ENCODE measurements at places on chromosomes 5 and 9.
A peak's percentile ranks its signal among the peaks of the same experiment; 100 is the strongest.

DNA sequence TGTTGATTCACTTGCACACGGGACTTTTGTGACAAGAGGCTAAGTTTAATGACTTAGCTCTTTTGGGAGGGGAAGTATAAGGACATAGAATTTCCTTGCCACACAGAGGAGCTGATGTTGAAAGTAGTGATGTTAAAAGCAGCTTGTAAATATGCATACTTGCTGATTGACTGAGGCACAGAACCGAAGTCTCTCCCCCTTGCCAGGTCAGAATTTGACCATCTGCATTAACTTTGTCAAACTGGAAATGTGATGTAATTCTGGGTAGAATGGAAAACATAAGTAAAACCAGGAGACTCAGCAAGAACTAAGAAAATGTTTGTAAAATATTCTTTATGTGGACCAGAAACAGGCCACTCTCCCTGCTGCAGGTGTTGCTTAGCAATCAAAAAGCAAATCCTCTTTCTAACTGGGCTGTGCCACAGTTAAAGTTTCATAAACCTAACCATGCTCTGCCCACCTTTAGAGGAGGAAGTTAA lies 284.2 kb downstream of the NR3C1 start:
- DNase-seq, result no peak

DNA sequence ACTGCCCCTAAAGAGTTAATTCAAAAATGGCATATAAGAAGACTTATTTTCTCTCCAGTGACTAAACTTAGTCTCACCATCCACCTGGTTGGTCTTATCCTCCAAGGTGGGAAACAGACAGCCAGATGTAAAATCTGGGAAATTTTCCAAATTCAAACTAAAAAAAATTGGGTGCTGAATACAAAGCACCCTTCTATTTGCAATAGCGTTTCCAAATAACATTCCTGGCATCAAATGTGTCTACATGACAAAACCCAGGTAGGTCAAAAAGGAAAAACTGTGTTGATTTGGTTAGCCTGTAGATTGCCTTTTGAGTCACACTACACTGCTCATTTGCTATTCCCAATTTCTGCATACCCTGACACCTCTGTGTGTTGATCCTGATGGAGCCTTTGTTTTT lies 252.2 kb downstream of the NR2F1-AS1 start:
- no peak for DNase-seq

DNA sequence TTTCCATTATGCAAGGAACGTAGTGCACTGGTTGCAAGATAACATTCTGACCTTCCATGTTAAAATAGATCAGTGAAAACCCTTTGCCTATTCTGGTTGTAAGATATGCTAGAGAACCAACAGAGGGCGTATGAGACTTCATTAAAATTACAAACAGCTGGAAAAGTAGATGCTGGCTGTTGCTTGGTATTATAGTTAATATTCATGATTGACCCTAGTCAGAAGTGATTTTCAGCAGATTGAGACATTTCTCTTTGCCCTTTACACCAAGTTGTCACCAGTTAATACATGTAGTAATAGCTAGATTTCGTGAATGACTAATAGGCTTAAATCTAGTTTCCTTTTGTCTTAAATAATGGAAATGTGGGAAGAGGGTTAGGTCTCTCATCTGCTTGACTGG lies 13.8 kb upstream of the FGF18 start:
- DNase-seq, result no peak

DNA sequence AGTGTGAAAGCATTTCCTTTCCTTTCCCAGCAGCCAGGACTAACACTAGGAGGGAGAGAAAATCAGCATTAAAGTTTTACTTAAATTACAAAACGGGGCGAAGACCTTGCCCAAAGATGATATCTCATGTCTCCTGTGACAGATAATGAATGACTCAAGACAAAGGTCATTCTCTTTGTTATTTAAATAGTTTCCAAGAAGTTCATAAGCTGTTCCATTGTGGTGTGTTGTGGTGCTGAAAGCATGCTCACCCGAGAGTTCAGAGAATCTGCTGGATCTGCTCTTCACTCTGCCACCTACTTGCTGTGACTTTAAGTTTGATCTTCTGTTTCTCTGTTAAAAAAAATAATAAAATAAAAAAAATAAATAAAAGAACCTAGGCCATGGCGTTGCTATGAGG lies 265.9 kb upstream of the NR4A3 start:
- DNase-seq, result no peak

DNA sequence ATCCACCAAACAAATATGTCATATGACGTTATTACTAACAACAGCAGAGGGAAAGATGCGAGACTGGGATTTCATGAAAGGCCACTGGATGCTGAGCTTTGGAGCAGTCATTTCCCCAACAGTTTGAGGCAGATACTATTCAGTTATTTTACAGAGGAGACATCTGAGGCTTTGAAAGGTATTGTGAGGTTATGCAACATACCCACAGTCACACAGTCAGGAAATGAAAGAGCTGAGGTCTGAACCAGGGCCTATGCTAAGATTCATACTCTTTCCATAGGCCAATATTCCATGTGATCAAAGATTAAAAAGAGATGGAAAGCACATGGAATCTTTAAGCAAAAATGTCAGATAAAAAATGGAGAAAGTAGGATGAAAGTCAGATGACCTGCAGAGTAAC lies 63.0 kb downstream of the LPAR1 start:
- no peak for DNase-seq

DNA sequence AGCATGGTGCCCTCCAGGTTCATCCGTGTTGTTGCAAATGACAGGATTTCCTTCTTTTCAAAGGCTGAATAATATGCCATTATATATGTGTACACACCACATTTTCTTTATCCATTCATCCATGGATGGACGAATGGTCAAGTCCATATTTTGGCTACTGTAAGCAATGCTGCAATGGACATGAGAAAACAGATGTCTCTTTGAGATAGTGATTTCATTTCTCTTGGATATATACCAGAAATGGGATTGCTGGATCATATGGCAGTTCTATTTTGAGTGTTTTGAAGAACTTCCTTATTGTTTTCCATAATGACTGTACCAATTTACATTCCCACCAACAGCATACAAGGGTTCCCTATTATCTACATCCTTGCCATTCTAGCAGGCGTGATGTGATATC lies 67.9 kb downstream of the TEK start:
- no peak for DNase-seq

GRCh38 chr5:172133359-172134029 lies 54.5 kb downstream of the STK10 start:
- DNase-seq, result no peak

DNA sequence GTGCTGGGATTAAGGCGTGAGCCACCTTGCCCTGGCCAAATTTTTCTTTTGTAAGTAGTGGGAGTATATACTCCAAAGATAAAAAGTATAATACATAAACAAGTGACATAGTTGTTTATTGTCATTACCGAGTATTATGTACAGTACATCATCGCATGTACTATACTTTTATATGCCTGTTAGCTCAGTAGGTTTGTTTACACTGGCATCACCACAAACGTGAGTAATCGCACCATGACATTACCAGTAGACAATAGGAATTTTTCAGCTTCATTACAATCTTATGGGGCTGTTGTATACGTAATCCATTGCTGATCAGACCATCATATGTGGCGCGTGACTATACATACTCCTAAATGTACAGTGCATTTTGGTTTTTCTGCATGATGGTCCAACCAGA lies 9.8 kb downstream of the SECISBP2 start:
- no peak for DNase-seq

DNA sequence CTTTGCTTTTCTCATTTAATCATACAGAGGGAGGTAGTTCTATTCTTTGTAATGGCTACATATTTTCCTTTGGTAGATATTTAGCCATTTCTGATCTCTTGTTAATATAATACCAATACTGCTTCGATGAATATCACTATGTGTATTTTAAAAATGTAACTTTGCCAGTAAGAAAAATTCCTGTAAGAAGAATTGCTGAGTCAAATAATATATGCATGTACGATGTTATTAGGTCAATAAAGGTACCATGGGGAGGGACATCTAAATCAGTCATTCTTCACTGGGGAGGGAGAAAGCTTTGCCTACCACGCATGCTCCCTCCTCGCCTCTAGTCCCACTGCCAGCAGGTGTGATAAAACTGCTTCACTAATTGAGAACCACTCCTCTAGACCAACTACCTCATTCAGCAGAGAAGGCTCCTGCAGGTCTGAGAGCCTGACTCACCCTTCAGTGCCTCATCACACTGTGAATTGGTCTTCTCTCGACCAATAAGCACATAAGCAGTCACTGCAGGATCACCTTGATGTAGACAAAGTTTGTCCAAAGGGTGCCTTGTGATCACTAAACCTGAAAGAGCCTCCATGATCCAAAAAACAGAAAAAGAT lies 56.1 kb upstream of the TBCA start:
- DNase-seq, result no peak

DNA sequence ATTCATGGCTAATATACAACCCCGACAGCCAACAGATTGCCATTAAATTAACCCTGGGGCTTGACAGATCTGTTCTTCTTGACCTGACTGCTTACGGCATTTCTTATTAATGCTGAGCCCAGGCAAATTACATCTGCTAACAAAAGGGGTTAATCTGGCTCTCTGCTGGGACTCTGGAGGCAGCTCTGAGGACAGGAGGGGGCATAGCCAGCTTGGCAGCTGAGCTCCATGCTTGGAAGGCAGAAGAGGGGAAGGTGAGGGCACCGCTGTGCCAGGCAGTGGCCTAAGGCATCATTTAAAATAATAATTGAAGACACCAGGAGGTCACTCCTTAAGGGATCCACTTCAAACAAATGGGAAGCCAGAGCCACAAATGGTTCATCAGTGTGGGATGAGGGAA lies 126.0 kb upstream of the GPR151 start:
- no peak for DNase-seq

DNA sequence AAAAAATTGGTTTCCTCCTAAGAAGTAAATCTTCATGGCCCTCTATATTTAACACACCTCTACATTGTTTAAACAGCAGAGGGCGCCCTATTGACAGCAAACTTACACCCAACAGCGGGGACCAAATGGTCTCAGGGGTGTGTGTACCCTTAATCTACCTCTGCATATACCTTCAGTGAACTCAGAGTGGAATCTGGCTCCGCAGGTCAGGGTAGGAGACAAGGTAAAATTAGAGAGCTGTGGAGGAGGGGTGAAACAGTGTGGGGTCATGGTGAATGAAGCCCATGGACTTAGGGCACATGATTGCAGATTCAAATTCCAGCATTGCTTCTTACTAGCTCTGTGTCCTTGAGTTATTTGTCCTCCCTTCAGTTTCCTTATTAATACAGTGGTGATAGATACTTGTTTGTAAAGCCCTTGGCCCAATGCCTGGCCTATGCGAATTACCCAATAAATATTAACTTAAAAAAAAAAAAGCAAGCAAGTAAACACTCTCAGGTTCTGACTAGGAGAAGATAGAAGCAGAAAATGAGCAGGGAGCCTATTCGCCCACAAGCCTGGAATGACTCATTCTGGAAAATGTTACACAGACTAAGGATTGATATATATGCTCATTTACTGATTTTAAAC lies 122.9 kb downstream of the CAVIN4 start:
- DNase-seq, result no peak

GRCh38 chr5:176784218-176785165 lies 25.9 kb upstream of the UNC5A start:
- DNase-seq, result no peak

GRCh38 chr9:128026255-128026772 lies 40.8 kb downstream of the NAIF1 start:
- peak; percentile 30 for DNase-seq

- DNase-seq, result no peak
Observed at GRCh38 chr5:98775246-98776065, 2.0 kb downstream of the RGMB start.

- DNase-seq, result no peak
Observed at GRCh38 chr5:73387601-73388305, 60.8 kb downstream of the FOXD1 start.

GRCh38 chr5:31471916-31472315 lies 60.0 kb downstream of the DROSHA start:
- no peak for DNase-seq

DNA sequence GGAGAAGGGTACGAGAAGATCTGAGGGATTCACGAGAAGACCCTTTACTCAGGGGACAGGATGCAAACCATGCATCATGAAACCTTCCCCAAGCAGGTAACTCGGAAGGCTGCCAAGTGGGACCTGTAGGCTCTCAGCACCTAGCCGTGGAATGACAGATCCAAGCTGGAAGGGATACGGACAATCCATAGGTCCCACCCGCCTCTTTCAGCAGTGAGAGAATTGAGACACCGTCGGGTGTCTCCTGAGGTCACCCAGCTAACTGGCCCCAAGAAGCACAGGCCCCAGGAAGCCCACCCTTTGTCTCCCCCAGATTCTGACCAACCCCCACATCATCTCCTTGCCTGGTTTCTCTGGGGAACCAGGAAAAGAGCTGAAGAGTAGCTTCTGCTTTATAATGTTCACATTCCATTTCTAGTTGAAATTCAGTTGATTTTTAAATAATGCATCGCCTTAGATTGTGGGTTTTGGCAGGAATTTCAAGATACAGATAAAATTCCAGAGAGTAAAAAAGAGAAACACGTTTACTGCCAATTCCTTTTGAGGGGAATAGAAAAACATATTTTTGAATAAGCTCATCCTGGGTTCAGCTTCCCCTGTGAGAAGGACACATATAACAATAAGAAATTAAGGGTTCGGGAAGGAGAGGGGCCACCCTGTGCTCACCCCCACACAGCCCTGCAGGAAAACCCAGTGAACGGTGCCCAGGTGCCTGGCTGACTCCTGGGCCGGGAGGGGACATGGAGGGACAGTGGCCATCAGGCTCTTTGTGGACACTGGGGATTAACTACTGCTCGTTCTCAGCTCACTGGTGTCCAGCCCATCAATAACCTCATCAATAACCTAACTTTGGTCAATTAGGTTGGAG lies 51.1 kb downstream of the NSUN2 start:
- DNase-seq, result no peak

DNA sequence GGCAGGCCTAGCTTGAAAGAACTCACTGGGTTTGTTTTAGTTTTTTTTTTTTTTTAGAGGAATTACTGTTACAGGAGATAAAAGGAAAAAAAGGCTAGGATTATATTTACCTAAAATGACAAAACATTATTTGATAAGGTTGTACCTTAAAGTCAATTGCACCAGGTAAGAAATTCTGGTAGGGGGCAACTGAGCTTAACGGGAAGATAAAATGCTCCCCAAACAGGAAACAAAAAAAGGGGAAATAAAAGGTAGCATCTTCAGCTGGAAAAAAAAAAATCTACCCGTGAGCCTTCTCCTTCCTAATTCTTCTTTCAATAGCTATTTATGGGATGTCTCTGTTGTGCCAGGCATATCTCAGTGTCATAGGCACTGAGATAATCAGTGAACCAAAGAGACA lies 164.5 kb downstream of the PIK3R1 start:
- DNase-seq, result no peak

DNA sequence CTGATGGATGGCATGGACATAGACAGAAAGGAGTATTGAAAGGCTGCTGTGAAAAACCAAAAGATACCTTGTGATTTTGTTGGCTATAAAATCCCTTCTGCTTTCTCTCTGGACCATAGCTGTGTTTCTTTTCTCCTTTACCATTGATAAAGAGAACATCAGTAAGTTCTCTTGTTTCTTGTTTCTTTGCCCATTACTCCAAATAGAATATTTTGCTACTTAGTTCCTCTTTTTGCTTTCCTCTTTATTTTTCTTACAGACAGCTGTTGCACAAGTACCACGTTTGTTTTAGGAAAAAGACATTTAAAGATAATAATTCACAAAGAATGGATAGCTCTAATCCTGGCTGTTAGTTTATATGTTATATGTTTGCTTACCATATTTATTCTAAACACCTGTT lies 1129.2 kb downstream of the DTWD2 start:
- no peak for DNase-seq

GRCh38 chr5:117434254-117434653 lies 859.6 kb upstream of the SEMA6A start:
- DNase-seq, result no peak

GRCh38 chr5:119016125-119016774 lies 27.9 kb upstream of the DTWD2 start:
- DNase-seq, result no peak

GRCh38 chr9:134007150-134007549 lies 15.0 kb upstream of the VAV2 start:
- DNase-seq, result no peak
